ENCODE measurements at places on chromosomes 1 and 21. TPM values are rescaled to one million over a fixed set of nuclear protein-coding genes. Genes with fewer than 3 reads are reported as not detected.

ANGPTL1 gene
- 1.3 TPM for polyA plus RNA-seq

LCE1A gene
- not detected for polyA plus RNA-seq

LCE1B gene
- polyA plus RNA-seq: not detected

SPATA1 gene
- polyA plus RNA-seq: not detected

AADACL4 gene
- polyA plus RNA-seq: not detected

TSTD1 gene
- polyA plus RNA-seq: 185 TPM

GRCh38 chr21:43910460-43910859, 45.4 kb downstream of the AGPAT3 start:
- peak; percentile 86 for DNase-seq

GRCh38 chr1:27574871-27575831, 28.8 kb downstream of the AHDC1 start:
- DNase-seq: peak; percentile 83

DNA sequence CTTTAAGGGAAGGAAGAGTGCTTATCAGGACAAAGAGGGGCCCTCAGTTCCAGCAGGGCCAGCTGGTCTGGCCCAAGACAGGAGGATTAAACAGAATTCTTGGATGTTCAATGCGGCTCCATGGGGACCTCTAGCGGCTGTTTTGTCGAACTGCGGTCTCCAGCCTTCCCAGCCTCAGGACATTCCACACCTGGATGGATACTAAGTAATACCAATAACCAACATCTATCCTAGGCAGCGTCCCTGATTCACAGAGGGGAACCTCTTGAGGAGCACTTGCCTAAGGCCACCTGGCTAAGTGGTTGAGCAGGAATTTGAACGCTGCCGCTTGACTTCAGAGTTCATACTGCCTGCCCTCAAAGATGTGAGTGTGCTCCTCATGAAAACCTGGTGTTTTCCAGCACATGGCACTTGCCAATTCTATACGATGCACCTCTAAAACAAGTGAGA, 15.5 kb upstream of the CD247 start:
- DNase-seq: peak; percentile 82

DNA sequence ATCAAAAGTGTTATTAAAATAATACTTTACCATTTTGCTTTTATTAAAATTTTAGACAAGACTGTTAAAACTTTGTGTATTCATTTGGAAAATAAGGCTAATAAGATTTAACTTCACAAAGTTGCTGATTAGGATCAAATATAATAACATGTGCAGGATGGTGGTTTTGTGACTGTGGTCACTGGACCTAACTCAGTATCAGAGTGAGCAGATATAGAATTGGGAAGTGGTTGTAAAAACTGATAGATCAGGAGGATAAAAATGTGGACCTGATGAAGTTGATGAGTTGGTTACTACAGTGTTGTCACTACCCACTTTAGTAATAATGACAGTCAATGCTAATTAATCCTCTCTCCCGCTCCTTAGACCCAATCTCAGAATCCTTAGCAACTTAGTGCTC, 186.4 kb downstream of the AKT3 start:
- DNase-seq: no peak

GRCh38 chr1:200432586-200432985, 22.8 kb upstream of the ZNF281 start:
- no peak for DNase-seq

GRCh38 chr1:213125643-213126042, 74.6 kb downstream of the RPS6KC1 start:
- no peak for DNase-seq

DNA sequence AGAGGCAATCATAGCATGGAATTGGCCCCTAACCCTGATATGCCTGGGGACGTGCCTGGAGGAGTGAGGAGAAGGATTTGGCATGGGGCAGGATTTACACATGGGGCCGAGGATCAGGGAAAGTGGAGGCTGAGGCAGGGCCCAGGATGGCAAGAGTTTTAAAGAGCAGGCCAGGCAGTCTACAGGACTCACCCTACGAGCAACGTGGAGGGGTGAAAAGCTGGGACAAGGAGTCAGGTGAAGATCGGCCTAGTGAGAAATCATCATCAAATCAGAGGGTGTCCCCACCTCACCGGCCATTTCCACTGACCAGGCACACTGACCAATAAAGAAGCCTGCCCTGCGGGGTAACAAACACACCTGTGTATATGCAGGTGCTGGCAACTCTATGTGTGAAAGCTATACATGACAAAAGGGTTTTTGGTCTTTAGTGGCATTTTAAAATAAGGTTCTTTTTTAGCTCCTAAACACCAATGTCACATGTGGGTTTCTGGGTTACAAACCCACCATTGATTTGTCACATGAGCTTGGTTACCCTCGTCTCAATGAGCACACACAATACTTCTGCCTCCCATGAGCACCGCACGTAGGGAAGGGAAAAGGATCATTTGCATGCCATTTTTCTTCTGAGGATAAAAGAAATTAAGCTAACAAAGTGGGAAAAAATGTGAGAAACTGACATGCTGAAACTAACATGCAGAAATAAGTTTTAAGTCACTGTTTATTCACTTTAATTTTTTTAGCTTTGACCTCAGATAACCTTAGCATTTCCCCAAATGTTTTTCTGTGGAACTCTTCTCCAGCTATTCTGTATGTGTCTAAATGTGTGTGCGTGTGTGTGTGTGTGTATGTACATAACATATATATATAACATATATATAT, 168.1 kb upstream of the EDN2 start:
- no peak for DNase-seq

DNA sequence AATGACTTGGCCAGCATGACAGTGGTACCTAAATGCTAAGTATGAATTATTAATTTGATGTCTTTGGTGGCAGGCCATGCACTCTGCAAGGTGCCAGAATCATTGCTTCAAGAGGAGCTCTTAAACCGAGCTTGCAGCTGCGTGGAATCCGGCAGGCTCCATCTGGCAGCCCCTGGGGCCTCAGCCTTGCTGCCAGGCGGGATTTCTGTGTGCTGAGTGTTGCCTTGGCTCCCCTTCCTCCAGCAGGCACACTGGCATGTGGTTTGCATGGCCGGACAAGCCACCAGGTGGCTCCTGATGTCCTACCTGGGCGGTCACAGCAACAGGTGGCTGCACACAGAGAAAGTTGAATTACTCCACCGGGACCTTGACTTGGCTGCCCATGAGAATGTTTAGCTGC, 155.4 kb downstream of the URB2 start:
- DNase-seq: peak; percentile 47

DNA sequence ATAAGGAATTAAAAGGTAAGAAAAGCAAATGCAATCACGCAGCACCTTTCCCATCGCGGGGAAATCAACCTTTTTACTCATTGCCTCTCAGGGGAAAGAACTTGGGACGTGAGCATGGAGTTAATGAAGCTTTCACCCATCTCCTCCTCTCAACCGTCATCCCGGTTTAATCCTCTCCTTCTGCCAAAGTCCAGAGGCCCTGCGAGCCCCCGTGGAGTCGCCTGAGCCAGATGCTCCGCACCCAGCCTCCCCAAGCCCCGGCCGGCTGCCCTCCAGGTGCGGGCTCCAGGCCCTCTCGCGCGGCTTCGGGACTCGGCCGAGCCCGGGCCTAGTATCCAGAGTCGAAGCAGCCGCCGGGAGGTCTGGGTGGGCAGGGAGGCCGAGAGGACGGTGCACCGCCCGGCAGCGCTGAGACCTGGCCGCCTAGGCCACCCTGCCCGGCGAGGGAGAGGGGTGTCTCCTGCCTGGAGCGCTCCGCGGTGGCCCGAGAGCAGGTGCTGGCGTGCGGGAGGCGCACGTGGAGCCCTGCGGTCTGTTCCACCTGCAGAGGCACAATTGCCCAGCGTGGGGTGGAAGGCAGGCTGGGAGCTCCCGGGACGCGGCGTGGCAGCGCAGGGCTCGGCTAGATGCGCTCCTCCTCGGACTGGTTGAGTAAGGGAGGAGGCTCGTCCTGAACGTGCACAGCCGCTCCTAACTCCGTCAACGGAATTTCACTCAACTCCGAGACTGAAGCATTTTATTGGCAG, 218.5 kb downstream of the SDCCAG8 start:
- DNase-seq: no peak

DNA sequence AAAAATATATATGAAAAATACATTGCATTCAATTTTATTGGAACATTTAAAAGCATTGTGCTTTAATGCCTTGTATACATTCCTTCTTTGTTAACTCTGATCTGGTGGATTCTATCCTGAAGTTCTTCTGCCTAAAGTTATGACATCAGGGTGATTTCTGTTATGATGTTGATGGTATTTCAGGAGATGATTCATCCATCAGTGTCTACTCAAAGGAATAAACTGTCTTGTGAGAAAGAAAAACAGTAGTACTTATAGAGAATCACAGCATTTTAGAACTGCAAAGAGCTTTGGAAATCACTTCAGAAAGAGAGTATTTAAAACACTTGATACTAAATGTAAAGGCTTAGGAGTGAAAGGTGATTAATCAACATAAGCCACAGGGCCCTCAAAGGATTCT, 155.7 kb downstream of the PTPRC start:
- DNase-seq: no peak

DNA sequence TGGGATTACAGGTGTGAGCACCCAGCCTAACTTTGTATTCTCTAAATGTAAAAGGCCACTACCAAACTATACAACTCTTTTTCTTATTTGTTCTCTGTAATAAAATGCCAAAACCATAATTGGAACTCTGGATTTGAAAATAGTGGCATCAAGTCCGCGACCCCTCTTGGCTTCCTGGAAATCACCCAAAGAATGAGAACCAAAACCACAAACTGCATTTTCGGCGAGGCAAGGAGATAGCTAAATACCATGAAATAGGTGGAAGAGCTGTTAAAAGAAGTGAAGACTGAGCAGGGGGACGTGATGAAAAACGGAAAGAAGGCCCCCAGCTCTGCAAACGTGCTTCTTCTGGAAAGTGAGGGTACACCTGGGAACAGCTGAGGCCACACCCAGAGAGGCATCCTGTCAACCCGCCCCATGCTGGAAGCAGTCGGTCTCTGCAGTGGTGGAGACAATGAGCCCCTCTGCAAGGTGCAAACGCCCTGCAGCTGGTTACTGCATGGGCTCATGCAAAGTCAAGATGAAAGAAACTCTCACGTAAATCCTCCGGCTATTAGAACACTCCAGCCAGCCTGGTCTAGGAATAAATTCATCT, 22.5 kb downstream of the VPS26C start:
- no peak for DNase-seq

- DNase-seq: no peak
Observed at GRCh38 chr1:56877973-56878372, 23.4 kb downstream of the C8A start.

GRCh38 chr1:89201106-89201794, 2.5 kb upstream of the GBP4 start:
- peak; percentile 3 for DNase-seq

DNA sequence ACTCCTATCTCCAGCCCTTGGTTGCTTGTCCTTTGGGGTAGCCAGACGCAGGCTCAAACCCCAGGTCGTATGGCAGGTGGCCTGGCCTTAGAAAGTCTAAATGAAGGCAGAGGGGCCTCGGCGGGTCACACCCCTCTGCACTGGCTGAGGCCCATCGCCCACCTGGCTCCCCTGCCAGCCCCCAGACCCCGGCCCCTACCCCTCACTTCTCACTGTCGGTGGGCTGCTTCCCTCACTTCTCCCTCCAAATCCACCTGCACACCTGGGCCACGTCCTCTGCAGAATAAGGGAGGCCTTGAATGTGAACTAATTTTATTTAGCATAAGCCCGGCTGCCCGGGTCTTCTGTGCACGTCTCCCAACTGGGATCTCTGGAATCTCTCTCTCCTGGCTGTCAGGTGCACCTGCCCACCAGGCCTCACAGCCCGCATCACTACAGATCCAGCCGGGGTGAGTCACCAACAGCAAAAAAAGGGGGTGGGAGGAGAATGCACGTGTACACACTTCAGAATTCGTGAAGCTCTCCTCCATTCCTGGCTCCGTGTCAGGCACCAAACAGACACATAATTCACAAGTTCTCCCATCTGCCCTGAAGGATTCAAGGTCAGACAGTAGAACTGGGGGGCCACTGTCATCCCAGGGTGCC, 107.5 kb upstream of the SIM2 start:
- no peak for DNase-seq

DNA sequence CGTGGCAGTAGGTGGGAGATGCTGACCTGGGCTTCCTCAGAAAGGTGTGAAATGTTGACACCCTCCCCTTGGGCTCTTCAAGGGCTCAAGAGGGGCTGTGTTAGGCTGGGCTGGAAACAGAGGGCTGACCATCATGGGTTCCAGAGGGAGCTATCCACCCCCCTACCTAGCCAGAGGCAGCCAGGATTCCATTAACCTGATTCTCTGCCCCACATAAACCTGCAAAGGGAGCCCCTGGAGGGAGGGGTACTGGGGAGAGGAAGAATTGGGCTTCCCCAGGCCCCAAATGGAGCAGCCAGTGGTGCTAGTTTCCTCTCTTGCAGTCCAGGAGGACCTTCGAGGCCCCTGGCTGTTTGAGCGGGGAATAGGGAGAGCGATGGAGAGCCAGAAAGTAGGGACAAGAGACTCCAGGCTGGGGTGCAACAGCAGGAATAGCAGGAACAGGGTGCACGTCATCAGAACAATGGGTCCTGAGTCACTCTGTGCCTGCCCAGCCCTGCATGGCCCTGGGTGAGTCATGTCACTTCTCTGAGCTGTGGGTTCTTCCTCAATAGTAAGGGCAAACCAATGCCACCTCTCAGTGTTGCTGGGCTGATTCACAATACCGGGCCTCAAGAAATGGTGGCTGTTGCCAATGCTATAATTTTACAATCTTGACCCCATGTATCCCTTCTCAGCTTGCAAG, 121.2 kb downstream of the EPHB2 start:
- DNase-seq: peak; percentile 92
